GM12891 (cell line): ENCODE measurements at places on chromosomes 12 and 14.

DNA sequence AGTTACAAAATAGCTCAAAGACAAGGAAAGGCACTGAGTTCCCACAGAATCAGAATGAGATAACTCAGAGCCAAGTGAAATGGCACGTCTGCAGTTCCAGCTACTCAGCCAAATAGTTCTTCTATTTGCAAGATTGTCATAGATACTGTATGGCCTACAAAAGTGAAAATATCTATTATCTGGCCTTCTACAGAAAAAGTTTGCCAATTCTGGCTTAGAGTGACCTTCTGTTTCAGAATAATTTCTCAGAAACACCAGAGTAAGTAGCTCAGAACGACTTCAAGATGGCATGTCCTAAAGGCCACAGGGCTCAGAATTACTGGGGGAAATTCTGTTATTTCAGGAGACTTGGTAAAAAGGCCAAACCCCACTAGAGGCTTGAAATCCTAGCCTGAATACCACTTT is 10.7 kb upstream of the RTRAF start:
- DNase-seq: no peak

- DNase-seq: peak; percentile 69
These were observed 6.0 kb upstream of the KRT83 start for GRCh38 chr12:52327052-52327829.

DNA sequence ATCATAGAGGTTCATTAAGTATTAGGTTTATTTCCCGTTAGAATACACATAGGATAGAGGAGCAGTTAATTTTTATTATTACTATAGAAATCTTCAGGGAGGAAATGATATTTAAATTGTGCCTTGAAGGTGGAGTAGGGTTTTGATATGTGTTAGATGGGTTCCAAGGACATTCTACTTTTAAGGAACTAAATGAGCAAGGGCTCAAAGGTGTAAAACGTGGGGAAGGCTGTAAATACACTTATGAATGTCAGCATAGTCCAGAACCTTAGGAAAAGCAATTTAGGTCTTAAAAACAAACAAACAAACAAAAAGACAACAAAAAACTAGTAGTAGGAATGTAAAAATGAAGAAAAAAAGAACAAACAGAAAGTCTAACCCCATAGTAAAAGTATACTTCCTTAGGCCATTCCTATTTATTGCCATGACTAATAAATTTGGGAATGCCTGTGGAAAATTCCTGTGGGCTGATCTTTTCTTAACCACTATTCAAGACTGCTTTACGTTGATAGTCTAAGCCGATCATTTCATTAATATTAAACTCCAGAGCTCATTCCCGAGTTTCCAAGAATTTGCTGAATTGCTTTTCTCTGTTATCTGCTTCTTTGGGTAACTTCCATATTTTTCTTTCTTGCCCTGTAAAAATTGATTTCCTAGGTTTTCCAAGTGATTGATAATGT is 180.3 kb downstream of the RAD51B start:
- no peak for DNase-seq

DNA sequence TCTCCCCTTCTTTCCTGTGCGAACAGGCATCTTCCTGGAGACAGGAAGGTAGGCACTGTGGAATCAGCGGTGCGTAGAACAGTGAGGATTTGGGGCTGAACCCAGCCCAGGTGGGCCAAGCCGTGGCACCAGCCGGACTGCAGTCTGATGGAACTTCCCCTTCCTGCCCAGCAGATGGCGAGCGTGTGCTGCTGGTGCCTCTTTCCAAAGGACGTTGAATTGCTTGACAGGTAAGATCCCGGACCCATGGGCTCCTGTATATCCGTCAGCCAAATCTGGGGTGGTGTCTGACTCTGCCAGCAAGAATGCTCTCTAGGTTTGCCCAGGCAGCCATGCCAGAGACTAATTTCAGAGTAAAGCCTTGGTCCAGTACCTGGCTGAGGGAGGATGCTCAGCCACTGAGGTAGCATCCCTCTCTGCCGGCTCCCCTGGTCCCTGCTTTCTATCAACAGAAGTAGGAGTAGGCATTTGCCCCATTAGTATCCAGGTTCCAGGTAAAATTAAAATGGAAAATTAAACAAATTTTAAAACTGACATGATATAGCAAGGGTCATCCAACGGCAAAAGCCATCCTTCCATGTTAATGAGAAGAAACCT is 21.1 kb upstream of the KCNA5 start:
- DNase-seq: peak; percentile 77

- DNase-seq: no peak
These were observed 16.4 kb upstream of the CNIH1 start for GRCh38 chr14:54457609-54457996.

DNA sequence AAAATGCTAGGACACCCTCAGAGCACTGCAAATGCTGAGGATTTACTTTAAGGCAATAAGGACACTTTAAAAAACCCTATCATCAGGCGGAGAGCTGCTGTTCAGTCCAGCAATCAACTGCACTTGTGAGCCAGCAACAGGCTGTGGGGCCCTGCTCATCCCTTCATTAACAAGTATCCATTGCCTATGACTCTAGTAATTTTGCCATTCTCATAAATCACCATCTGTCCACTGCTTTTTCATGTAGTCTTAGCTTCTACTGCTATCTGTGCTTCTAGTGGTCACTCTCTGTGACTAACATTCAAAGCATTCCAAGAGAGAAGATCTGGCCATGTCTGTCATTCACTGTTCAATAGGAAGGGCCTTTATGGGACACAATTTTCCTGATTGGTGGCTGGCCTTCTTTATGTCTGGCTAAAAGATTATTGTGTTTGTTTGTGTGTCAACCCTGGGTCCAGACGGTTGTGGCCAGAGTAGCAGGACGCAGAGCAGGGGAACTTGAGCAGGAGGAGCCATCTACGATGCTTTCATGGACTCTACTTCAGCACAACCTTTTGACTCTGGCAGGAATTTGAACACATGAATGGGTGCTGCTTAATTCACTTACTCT is 3.6 kb upstream of the KRAS start:
- DNase-seq: no peak
